ENCODE measurements at places on chromosomes 3 and 15. TPM values are rescaled to one million over a fixed set of nuclear protein-coding genes. Genes with fewer than 3 reads are reported as not detected.

KCNMB3 gene
- polyA plus RNA-seq: 1.3 TPM

PCOLCE2 gene
- 60.1 TPM for polyA plus RNA-seq

ZMYND10 gene
- 0.29 TPM for polyA plus RNA-seq

LRRIQ4 gene
- not detected for polyA plus RNA-seq

SYNM gene
- 154 TPM for polyA plus RNA-seq

DPPA4 gene
- not detected for polyA plus RNA-seq

PDZRN3 gene
- polyA plus RNA-seq: 49.2 TPM

KATNBL1 gene
- 14.6 TPM for polyA plus RNA-seq

MON1A gene
- 16.3 TPM for polyA plus RNA-seq

LSAMP gene
- polyA plus RNA-seq: 6.5 TPM

KBTBD12 gene
- polyA plus RNA-seq: 13.2 TPM

ADIPOQ gene
- polyA plus RNA-seq: 1.1 TPM

ERC2 gene
- polyA plus RNA-seq: 0.76 TPM

HGD gene
- not detected for polyA plus RNA-seq

KLHL25 gene
- polyA plus RNA-seq: 3.3 TPM

FAIM gene
- polyA plus RNA-seq: 7.2 TPM

TMEM207 gene
- polyA plus RNA-seq: not detected

CNTN3 gene
- 2.7 TPM for polyA plus RNA-seq

MUC13 gene
- 0.15 TPM for polyA plus RNA-seq

RARRES1 gene
- polyA plus RNA-seq: 3.6 TPM

RLBP1 gene
- not detected for polyA plus RNA-seq

TRIM71 gene
- polyA plus RNA-seq: not detected

HHLA2 gene
- polyA plus RNA-seq: not detected

NME9 gene
- not detected for polyA plus RNA-seq

DUOX1 gene
- 0.95 TPM for polyA plus RNA-seq

ZBTB11 gene
- 4.6 TPM for polyA plus RNA-seq

ANP32A gene
- 134 TPM for polyA plus RNA-seq

CAMK2N2 gene
- polyA plus RNA-seq: not detected

POU1F1 gene
- not detected for polyA plus RNA-seq

LRRN1 gene
- polyA plus RNA-seq: 0.07 TPM

CFAP92 gene
- 0.17 TPM for polyA plus RNA-seq

ATP8B4 gene
- polyA plus RNA-seq: 0.51 TPM

MYL3 gene
- 12,544 TPM for polyA plus RNA-seq

CACNA1D gene
- polyA plus RNA-seq: 0.06 TPM

CSTA gene
- polyA plus RNA-seq: 0.95 TPM

ISLR gene
- polyA plus RNA-seq: 6.4 TPM

IL17RB gene
- 0.17 TPM for polyA plus RNA-seq

FEZF2 gene
- not detected for polyA plus RNA-seq

SKOR1 gene
- 0.23 TPM for polyA plus RNA-seq

CDHR4 gene
- not detected for polyA plus RNA-seq

LIPC gene
- 0.10 TPM for polyA plus RNA-seq

TMEM158 gene
- 0.40 TPM for polyA plus RNA-seq

CCDC39 gene
- polyA plus RNA-seq: not detected

CEMIP gene
- polyA plus RNA-seq: 0.19 TPM

PRRT3 gene
- polyA plus RNA-seq: 0.44 TPM

CCR3 gene
- not detected for polyA plus RNA-seq

CEP152 gene
- 0.61 TPM for polyA plus RNA-seq

SLC12A1 gene
- not detected for polyA plus RNA-seq

PLIN1 gene
- polyA plus RNA-seq: 11.8 TPM

CFAP44 gene
- polyA plus RNA-seq: 1.9 TPM

MAGEF1 gene
- 31.6 TPM for polyA plus RNA-seq
